ENCODE measurements at places on chromosomes 11 and 22.

DNA sequence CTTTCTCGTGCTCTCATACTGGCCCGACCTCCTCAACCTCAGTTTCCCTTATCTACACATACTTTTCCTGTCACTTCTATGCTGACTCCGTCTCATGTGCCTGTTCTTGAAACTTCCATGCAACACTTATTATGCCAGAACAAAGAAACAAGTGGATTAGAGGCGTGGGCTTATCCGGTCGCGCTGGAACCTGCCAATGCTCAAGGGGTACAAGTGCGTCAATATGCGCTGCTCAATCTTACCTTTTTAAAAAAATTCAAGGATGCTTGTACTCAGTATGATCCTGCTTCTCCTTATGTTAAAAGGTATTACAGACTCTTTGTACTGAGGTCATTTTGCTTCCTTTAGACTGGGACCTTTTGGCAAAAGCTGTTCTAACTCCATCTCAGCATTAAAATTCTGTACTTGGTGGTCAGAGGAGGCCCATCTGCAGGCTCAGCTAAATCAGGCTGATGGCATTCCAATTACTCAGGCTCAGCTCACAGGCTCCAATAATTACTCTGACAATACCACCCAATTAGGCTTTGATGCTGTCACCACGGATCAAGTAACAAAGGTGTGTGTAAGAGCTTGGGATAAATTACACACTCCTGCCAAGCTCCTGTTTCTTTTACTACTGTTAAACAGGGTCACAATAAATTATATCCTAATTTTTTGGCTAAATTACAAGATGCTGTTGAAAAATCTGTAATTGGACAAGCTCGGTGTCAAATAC is 26.3 kb upstream of the ALDH3B2 start:
- DNase-seq = no peak

GRCh38 chr11:84264066-84264465 is 977.9 kb upstream of the CCDC90B start:
- no peak for DNase-seq

DNA sequence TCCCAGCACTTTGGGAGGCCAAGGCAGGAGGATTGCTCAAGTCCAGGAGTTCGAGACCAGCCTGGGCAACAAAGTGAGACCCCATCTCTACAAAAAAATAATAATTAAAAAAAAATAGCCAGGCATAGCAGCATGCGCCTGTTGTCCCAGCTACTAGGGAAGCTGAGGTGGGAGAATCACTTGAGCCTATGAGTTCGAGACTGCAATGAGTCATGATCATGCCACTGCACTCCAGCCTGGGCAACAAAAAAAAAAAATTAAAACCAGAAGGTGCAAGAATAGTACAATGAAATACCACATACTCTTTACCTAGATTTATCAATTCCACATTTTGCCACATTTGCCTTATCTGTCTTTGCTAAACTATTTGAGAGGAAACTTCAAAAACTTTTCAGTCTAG is 8.2 kb downstream of the DPF2 start:
- DNase-seq = no peak

GRCh38 chr11:14366936-14367335 is 8.0 kb upstream of the RRAS2 start:
- DNase-seq = no peak

DNA sequence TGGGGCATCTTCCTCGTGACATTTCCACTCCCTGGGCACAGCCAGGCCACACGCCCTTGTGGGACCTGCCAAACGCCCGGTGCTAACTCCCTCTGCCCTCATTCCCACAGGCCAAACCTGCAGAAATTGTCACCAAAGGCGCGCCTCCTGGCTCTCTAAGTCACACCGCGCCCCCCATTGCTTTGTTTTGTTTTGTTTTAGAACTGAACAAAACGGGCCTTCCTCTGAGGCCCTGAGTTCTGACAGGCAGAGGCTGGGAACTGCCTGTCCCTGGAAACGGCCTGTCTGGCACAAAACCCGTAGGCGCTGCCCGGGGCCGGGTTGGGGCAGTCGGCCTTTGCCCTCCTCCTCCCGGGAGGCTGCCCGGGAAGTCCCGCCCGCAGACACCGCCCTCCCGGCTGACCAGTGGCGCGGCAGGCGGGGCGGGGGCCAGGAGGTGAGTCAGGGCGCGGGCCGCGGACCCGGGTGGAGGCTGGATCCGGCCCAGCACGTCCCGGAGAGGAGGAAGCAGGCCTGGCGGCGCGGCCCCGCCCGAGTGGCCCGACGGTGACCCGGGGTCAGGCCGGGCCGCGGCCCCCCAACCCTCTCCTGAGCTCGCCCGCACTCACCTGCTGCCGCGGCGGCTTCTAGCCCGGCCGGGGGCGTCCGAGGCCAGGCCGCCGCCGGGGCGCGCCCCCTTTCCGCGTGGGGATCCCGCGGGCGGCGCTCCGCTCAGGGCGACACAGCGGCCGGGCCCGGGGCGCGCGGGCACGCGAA is 465 bp downstream of the SUN2 start:
- DNase-seq = no peak

DNA sequence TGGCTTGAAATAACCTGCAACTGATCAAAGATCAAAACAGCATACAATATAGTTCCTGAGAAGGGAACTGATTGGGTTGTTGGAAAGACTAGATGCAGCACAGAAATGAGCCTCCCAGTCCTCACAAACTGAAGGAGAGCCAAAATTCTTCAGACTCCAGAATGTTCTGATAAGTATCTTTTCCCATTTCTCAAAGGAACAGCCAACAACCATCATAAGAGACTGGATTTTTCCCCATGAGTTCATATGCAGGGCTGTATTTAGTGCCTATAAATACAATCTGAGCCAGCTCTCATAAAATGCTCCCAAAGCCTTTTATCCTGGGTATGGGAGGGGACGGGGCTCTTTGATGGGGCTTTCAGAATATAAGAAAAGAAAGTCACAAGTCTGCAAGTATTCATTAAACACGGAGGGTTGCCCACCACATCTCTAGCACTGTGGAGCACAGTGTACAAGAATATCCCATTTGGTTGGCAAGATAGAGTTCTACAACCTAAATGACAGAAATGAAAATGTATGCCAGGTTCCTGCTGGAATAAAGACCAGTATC is 50.7 kb upstream of the LYVE1 start:
- no peak for DNase-seq

- DNase-seq = no peak
Measured at GRCh38 chr11:8031248-8032115, 44.3 kb downstream of the EIF3F start.

- no peak for DNase-seq
Measured at GRCh38 chr11:66111158-66111557, 41.1 kb downstream of the PACS1 start.

- DNase-seq = no peak
Measured at GRCh38 chr11:78840200-78840599, 265.5 kb upstream of the NARS2 start.

GRCh38 chr11:119506436-119506835 is 83.5 kb upstream of the THY1 start:
- DNase-seq = no peak

DNA sequence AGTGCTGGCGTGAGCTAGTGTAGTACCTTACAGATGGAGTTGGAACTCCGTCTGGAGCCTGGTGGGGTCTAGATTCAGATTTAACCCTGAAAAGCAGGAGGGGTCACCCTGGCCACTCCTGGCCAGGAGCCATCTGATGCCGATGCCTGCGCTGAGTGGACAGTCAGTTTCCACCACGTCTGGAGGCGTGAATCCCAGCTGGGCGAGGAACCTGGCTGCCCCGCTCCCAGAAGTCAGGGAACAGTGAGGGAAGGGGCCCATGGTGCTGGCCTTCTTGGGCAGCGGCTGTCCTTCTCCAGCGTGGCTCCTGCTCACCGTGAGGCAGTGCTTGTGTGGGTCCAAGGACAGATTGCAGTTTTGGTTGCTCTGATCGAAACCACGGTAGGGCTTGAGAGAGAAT is 76.3 kb downstream of the PARVB start:
- no peak for DNase-seq

DNA sequence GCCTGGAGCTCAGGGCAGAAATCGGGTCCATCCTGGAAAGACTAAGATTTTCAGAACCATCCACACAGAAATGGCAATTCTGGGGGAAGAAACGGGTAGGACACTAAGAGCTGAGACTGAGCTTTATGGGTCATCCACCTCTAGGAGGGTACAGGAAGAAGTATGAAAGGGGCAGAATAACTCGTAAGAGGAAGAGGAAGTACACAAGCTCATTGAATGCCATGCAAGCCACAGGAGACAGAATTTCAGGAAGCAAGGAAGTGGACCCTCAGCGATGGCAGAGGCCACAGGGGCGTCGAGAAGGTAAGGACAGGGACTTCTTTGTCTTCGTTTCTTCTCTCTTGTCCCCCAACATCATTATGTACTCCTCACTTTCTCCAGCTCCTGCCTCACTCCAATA is 169.6 kb downstream of the MAML2 start:
- no peak for DNase-seq

- DNase-seq = no peak
Measured at GRCh38 chr11:108797578-108798100, 132.8 kb downstream of the DDX10 start.

DNA sequence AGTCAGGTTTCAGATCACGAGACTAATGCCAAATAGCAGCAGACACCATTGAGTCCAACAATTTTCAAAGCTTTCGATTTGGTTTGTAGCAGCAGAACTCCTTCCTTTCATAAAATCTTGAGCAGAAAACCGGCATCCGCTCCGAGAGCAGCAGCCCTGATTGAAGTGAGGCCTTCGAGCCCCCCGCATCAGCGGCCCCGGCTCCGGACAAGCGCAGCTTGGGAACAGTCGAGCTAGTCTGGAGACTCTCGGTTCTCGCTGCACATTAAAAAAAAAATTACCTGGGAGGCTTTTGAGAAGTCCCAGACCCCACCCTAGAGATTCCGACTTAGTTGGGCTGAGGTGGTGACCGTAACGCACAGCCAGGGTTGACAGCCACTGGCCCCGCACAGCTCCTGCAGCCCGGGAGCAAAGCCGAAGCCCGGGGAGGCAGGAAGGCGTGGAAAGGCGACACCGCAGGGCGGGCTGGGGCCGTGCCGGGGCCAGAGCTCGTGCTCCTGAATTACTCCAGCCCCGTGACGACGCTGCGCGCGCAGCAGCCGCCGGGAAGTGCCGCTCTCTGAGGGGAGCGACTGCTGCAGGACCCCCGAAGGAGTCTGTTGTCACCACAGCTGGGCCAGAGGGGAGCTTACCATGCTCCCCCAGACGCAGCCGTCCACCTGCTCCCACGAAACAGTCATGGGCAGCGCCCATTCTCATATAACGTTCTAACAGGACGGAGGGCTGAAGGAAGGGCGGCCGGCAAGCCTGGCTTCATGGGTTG is 57.8 kb downstream of the SPATA19 start:
- no peak for DNase-seq

DNA sequence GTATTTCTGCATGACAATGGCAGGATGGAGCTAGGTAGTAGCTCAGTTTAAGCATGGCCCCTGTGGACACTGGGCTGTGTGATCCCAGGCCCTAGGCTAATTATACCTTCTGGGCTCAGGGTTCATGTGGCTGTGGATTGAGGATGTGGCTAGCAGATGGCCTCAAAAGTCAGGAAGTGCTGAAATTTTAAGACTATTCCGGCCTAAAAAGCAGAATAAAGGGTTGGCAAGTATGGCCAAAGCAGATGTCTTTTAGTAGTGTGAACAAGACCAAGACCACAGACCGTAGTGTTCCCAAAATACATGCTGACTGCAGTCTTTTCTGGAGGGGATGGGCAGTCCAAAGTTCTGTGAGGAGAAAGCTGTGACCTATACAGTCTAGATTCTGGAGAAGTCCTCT is 115.7 kb upstream of the RAG2 start:
- DNase-seq = no peak

DNA sequence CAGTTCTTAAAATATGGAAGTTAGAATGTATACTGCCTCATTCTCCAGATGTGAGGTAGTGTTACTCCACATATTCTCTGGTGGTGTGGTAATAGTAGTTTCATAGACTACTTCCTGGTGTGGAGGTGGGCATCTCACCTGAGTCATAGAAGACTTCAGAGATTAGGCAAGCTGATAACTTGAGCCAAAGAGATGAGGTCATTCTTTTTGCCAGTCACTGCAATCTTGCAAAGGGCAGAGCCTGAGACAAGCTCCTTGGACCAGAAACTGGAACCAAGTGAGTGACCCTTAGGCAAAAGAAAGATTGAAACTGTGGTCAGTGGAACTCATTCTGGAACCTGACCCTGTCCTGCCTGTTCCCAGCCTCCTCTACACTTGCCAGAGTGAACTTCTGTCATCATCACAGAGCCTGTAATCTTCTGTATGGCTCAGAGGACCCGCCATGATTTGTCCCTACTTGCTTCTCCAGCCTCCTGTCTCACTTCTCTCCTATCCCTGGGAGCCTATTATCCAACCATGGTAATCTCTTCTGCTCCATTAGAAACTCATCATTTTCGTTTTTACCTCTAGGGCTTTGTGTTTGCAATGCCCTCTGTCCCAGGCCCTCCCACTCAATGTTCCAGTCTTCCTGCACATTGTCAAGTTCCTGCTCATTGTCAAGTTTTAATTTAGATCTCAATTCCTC is 10.6 kb upstream of the CCDC83 start:
- no peak for DNase-seq

DNA sequence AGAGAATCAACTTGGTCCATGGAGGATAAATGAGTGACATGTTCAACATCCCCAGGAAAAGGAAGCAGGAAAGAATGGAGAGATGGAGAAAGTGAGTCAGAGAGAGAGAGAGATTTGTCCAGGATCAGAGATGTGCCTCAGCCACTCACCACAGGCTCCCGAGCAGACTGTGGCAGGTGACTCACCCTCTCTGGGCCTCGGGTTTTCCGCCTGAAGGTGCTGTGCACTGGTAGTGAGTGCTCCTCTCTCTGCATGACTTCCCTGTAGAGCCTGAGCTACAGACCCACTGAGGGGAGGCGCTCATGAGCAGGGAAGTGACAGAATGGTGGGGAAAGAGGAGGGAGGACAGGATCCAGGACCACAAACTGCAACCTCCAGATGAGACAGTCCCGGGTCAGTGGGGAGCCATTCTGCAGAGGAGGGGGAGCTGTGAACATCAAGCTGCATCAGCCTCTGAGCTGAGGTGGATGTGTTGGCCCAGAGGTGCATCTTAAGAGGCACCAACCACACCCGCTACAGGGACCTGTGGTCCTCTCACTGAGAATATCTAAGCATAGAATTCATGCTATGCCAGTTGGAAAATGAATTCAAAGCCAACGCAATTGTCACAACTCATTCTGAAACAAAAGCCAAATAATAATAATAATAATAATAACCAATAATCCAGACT is 433.4 kb downstream of the BRD1 start:
- no peak for DNase-seq

DNA sequence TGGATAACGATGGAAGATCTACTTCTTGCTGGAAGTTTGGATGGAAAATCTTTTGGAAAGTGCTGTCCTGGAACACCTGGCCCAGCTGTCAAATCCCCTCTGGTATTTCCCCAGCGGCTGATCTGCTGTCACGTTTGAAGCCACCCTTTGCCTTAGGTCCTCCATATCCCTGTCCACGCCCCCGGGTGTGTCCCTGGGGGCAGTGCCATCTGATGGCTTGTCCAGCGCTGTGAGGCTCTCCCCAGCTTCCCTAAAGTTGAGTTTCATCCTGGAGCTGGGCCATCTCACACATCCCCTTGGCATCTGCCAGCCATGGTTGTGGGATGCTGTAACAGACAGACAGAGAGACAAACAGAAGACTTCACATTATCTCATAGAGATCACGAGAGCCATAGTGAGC is 3.1 kb upstream of the IGLL1 start:
- no peak for DNase-seq
